ENCODE measurements at places on chromosomes 2 and 18.

GRCh38 chr2:142718576-142719155 lies 158.8 kb upstream of the KYNU start:
- DNase-seq, result no peak

- DNase-seq, result no peak
Measured at GRCh38 chr2:39164089-39164488, 43.2 kb upstream of the SOS1 start.

GRCh38 chr2:142885543-142885942 lies 8.1 kb downstream of the KYNU start:
- DNase-seq, result no peak

GRCh38 chr2:13091861-13092378 lies 375.2 kb downstream of the TRIB2 start:
- DNase-seq, result no peak

GRCh38 chr2:31997653-31998052 lies 13.2 kb downstream of the MEMO1 start:
- DNase-seq, result no peak

DNA sequence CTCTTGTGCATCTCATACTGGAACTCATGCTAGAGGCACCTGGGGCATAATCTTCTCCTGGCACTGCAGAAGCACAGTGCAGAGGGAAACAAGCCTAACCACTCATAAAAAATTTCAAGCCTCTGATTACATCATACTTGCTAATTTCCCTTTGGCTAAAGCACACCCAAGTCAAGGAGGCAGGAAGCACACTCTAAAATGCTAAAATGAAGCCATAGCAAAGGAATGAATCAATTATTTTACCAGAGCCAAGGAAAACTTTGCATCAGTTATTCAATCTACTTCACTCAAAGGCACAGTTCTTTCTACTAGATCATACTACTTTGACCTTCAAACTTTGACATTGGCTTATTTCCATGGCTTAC lies 79.6 kb upstream of the SPOPL start:
- DNase-seq, result no peak

Measured in activated naive CD4-positive, alpha-beta T cell treated with anti-CD3 and anti-CD28 coated beads for 36 hours (primary cell).